ENCODE measurements at places on chromosomes 3 and 15.

GRCh38 chr3:4641863-4642563, 148.9 kb downstream of the ITPR1 start:
- no peak for DNase-seq

DNA sequence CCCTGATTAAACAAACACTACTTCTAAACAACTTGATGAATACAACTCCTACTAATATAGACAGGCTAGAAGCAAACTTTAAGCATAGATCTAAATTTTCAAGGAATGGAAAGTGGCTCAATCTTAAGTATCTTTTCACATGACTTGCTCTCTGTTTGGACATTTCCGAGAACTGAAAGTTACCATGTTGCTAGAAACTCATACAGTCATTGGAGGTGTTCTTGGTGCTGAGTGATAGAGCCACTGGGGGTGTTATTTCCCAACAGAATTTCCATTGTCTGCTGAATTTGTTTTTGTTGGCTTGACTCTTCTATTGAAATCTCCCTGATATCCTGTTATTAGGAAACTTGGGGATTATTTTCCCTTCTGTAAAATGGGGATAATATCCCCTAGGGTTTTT, 264.5 kb upstream of the RASGRP1 start:
- no peak for DNase-seq

GRCh38 chr15:57286446-57287122, 89.7 kb upstream of the CGNL1 start:
- DNase-seq, result no peak

DNA sequence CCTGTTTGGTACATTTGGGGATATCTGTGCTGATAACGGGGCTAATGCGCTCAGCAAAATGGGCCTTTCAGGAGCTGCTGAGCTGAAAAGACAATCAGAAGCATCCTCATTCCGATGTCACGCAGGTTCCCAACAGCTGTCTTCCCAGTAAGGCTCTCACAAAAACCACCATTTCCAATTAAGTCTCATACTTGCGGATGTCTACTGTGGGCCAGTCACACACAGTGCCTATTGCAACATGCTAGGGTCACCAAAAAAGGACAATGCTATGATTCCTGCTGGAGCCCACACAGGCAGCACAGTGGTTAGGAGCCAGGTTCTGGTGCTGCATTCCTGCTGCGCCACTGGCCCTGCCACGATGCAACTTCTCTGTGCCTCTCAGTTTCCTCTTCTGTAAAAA, 16.4 kb upstream of the LDHAL6B start:
- no peak for DNase-seq

GRCh38 chr15:66251790-66252684, 1.5 kb downstream of the MEGF11 start:
- DNase-seq, result no peak

GRCh38 chr3:157633241-157633640, 130.0 kb upstream of the VEPH1 start:
- DNase-seq, result no peak

All from stimulated activated CD4-positive, alpha-beta T cell treated with anti-CD3 and anti-CD28 coated beads, Interleukin-1b, Interleukin-23, amount 100 ng/mL, for 1 hour (primary cell).